ENCODE measurements at places on chromosomes 12 and 14. TPM values are rescaled to one million over a fixed set of nuclear protein-coding genes. Genes with fewer than 3 reads are reported as not detected.
A peak's percentile ranks its signal among the peaks of the same experiment; 100 is the strongest.

KRT8 gene
- 223 TPM for total RNA-seq

TBX3 gene
- total RNA-seq = 35.9 TPM

- DNase-seq = no peak
- no peaks in the 10 kb centered on the region for H3K36me3 ChIP-seq
- peaks cover 46% of the 10 kb centered on the region for H3K27me3 ChIP-seq
- no peak overlapping the region for H3K27ac ChIP-seq
These were observed 225.6 kb upstream of the CRY1 start for GRCh38 chr12:107318806-107319532.

- peak overlapping the region; percentile 17 for H3K27ac ChIP-seq
- H3K4me1 ChIP-seq = peaks cover 12% of the 10 kb centered on the region
- H3K36me3 ChIP-seq = no peaks in the 10 kb centered on the region
- no peak for DNase-seq
- H3K27me3 ChIP-seq = no peaks in the 10 kb centered on the region
These were observed 24.8 kb upstream of the GPR68 start for GRCh38 chr14:91269076-91269991.

- no peaks in the 10 kb centered on the region for H3K36me3 ChIP-seq
- H3K27me3 ChIP-seq = no peaks in the 10 kb centered on the region
- no peak for DNase-seq
- H3K27ac ChIP-seq = no peak overlapping the region
- H3K4me3 ChIP-seq = no peak overlapping the region
These were observed 6.7 kb upstream of the EML1 start for GRCh38 chr14:99786511-99786989.

DNA sequence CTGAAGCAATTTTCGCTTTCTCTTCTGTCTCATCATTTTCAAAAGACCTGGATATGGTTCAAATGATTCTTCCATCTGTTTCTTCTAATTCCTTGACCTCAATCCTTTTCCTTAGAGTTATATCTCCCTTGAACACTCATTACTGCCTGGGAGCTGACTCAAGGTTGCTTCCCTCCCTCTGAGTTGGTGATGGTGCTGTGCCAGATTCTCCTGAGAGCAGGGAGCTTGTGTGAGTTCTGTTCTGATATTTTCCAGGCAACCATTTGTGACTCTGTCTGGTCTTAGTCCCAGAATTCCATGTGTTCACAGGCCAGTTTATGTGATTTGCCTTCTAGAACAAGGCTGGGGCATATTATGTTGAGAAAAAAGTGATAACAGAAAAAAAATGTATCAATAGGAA, 505.1 kb upstream of the SYT1 start:
- H3K4me1 ChIP-seq = no peaks in the 10 kb centered on the region
- H3K27me3 ChIP-seq = no peaks in the 10 kb centered on the region
- H3K27ac ChIP-seq = no peak overlapping the region
- no peak for DNase-seq
- H3K4me3 ChIP-seq = no peak overlapping the region
- no peaks in the 10 kb centered on the region for H3K36me3 ChIP-seq

DNA sequence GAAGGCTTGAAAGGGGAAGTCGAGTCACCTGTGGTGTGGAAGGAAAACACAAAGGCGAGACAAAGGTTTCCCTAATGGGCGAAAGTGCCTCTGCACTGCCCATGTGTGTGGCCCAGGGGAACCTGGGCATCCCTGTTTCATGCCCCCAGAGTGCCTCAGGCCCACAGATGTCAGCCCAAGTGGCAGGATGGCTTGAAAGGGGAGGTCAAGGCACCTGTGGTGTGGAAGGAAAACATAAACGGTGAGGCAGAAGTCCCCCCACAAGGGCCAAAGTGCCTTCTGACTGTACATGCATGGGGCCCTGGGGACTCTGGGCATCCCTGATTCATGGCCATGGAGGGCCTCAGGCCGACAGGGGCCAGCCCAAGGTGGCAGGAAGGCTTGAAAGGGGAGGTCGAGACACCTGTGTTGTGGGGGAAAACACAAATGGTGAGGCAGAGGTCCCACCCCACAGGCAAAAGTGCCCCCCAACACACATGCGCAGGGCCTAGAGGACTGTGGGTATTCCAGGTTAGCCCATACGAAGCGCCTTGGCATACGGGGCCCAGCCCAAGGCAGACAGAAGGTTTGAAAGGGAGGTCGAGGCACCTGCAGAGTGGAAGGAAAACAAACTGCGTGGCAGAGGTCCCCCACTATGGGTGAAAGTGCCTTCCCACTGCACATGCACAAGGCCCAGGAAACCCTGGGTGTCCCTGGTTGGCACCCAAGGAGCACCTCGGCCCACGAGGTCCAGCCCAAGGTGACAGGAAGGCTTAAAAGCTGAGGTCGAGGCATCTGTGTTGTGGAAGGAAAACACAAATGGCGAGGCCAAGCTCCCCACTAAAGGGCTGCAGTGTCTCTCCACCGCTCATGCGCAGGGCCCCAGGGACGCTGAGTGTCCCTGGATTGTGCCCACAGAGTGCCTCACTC, 382.3 kb downstream of the ALG10 start:
- DNase-seq = peak; percentile 23
- no peaks in the 10 kb centered on the region for H3K27me3 ChIP-seq
- H3K36me3 ChIP-seq = no peaks in the 10 kb centered on the region
- H3K4me3 ChIP-seq = no peak overlapping the region

DNA sequence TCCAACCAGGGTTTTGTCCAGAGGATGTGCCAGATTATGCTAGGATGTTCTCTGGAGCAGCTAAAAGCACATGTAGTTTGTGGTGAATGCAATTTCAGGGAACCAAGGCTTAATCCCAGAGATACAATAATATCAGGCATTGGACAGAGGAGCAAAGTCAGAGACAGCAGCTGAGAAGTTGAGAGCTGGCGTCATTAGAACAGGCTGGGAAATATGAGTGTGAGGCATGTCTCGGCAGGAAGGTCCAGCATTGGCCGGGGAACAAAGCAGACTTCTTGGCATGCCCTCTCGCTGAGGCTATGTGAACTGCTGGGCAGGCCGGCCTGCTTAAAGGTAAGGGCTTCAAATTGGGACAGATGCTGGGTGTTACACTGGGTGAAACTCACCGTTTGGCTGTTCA, 125.4 kb downstream of the CAND1 start:
- H3K27ac ChIP-seq = no peak overlapping the region
- H3K4me3 ChIP-seq = no peak overlapping the region
- H3K36me3 ChIP-seq = no peaks in the 10 kb centered on the region
- no peaks in the 10 kb centered on the region for H3K4me1 ChIP-seq
- DNase-seq = no peak

DNA sequence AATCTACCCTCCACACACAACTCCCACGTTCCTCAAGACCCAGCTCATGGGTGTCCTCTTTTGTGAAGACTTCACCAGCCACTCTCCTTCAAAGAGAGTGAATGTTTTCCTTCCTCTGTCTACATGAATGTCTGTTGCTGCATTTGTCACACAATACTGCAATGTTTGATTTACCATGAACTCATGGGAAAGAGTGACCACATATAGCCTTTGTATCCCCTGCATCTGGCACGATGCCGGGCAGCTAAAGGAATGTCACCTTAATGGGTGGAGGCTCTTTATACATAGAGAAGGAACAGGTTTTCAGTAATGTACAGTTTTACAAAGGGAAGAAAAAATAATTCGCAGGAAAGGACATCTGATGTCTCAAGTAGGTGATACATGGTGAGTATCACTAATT, 12.1 kb upstream of the BCDIN3D start:
- H3K27ac ChIP-seq = no peak overlapping the region
- no peak for DNase-seq
- no peaks in the 10 kb centered on the region for H3K4me1 ChIP-seq

GRCh38 chr14:55585854-55586253, 5.8 kb downstream of the KTN1 start:
- H3K4me1 ChIP-seq = peaks cover 56% of the 10 kb centered on the region
- H3K27me3 ChIP-seq = no peaks in the 10 kb centered on the region
- no peak overlapping the region for H3K4me3 ChIP-seq
- DNase-seq = no peak

GRCh38 chr14:100617410-100618317, 30.4 kb upstream of the BEGAIN start:
- DNase-seq = peak; percentile 60
- H3K27me3 ChIP-seq = peaks cover 12% of the 10 kb centered on the region
- peaks cover 24% of the 10 kb centered on the region for H3K4me1 ChIP-seq
- H3K36me3 ChIP-seq = no peaks in the 10 kb centered on the region
- no peak overlapping the region for H3K4me3 ChIP-seq

All from upper lobe of right lung (tissue), 1 donor.